ENCODE measurements at places on chromosomes 6 and 20. TPM values are rescaled to one million over a fixed set of nuclear protein-coding genes. Genes with fewer than 3 reads are reported as not detected.

Gene CCN5
- 0.45 TPM for total RNA-seq

- no peak for DNase-seq
Observed at GRCh38 chr20:11920083-11920482, 2.4 kb downstream of the BTBD3 start.

DNA sequence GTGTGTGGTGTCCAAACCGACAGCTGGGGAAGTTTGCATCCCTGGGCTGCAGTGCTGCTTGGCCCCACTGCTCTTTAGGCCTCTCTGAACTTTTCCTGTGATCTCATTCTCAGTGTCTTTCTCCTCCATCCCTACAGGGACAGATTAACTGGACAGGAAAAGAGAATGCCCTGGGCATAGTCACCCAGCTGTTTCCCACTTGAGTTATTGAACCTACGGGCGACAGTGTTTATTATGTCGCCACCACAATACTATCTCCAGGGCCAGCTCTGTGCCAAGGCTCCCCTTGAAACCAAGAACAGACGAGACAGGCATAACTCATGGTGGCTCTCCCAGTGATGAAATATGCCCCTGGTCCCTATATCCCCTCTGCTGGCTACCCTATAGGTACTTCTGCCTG, 147.8 kb upstream of the EPHA7 start:
- DNase-seq, result no peak

Gene HDGFL1
- total RNA-seq, result not detected

- no peak for DNase-seq
Observed at GRCh38 chr6:40319124-40319523, 268.0 kb downstream of the LRFN2 start.

DNA sequence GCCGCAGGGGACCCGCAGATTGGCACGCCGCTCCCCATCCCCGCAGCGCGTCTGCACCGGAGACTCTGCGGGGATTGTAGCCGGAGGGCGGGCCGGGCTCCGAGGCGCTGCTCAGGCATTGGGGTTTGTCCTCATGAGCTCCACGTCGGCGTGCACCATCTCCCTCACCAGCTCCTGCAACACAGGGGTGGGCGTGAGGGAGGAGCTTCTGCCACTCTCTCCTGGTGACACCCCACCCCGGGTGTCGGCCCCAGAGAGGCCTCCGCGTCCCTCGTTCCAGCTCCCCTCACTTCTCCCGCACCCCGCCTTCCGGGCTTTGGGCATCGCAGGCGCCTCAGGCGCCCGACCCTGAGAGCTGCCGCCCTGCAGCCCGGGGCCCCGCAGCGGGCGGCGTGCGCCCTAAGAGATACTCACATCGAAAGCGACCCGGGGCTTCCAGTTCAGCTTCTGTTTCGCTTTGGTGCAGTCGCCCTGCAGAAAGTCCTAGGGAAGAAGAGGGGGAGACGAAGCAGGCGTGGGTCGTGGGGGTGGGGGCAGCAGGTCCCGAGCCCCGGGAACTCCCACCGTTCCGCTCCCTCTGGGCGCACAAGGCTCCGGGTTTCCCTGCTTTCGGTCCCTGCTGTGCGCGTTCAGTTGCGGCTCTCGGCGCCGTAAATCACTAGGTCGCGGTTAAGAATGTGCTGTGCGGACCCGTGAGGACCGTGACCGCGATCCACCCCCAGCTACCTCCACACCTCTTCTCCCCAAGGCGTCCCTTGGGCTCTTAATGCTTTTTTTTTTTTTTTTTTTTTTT, 14.5 kb downstream of the FOXC1 start:
- DNase-seq, result no peak

DNA sequence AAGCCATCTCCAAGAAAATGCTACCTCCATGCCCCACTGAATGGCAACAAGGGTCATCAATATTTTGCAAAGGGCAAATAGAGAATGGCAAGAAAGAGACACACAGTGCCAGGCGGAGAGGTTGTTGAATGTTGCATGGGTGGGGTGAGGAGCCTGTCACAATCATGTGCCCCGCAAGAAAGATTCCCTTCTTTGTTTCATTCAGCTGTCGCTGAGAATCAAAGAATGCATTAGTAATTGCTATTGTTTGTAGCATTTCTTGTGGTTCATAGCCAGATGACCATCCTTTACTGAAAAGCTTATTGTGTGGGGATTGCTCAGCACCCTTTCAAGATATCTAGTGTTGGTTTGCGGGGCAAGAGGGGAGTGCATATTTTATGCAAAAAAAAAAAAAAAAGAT, 166.5 kb upstream of the QKI start:
- no peak for DNase-seq

DNA sequence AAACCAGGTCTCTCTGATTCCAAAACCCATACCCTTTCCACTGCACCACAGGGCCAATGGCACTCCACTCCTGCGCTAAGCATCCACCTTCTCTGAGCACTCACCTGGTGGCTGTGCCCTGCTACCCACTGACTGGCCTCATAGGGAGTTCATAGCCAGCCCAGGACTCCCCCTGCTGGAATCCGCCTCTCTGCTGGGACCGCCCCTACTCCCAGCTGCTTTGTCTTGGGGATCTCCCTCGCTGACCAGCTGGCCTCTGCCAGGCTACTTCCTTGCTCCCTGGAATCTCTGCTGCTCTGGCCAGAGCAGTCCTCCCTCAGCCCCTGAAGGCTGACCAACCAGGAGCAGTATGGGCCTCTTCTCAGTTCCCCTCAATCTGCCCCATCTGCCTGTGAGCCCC, 129.7 kb downstream of the FAXC start:
- DNase-seq, result peak; percentile 29

- DNase-seq, result peak; percentile 34
Observed at GRCh38 chr6:28648878-28649375, 123.2 kb downstream of the GPX5 start.

Gene DOK5
- 2.8 TPM for total RNA-seq

Gene SUPT3H
- total RNA-seq, result 8.9 TPM

- no peak for DNase-seq
Observed at GRCh38 chr20:15925376-15925775, 647.9 kb downstream of the KIF16B start.

Gene PEX3
- 17.5 TPM for total RNA-seq

Gene ENPP4
- total RNA-seq, result 2.1 TPM

DNA sequence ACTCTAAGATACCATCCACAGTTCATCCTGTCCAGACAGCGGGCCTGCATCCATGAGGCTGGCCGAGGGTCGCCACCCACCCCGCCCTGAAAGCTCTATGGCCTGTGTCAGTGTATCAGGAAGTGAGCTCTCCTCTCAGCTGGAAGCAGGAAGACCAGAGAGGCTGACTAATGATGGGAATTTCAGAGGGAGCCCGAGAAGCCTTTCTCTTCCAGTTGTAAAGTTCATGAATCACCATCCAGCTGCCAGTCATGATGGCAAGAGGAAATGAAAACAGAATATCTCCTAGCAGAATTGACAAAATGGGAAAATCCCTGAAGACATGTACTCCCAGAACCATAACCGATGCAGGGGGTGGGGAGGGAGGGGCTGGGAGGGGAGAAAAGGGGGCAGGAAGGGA, 109.6 kb upstream of the RPS6KA2 start:
- no peak for DNase-seq

Gene COL21A1
- total RNA-seq, result 0.16 TPM

Gene FAM83C
- total RNA-seq, result not detected

Gene GJA10
- total RNA-seq, result not detected

- peak; percentile 70 for DNase-seq
Observed at GRCh38 chr6:97215157-97215769, 67.8 kb downstream of the MMS22L start.

GRCh38 chr6:143215771-143216170, 155.1 kb downstream of the AIG1 start:
- no peak for DNase-seq

GRCh38 chr6:17585766-17586490, 14.2 kb upstream of the FAM8A1 start:
- DNase-seq, result peak; percentile 75

- no peak for DNase-seq
Observed at GRCh38 chr6:149433881-149434280, 33.8 kb downstream of the SUMO4 start.
